ENCODE measurements at places on chromosomes 6 and 20. TPM values are rescaled to one million over a fixed set of nuclear protein-coding genes. Genes with fewer than 3 reads are reported as not detected.

DNA sequence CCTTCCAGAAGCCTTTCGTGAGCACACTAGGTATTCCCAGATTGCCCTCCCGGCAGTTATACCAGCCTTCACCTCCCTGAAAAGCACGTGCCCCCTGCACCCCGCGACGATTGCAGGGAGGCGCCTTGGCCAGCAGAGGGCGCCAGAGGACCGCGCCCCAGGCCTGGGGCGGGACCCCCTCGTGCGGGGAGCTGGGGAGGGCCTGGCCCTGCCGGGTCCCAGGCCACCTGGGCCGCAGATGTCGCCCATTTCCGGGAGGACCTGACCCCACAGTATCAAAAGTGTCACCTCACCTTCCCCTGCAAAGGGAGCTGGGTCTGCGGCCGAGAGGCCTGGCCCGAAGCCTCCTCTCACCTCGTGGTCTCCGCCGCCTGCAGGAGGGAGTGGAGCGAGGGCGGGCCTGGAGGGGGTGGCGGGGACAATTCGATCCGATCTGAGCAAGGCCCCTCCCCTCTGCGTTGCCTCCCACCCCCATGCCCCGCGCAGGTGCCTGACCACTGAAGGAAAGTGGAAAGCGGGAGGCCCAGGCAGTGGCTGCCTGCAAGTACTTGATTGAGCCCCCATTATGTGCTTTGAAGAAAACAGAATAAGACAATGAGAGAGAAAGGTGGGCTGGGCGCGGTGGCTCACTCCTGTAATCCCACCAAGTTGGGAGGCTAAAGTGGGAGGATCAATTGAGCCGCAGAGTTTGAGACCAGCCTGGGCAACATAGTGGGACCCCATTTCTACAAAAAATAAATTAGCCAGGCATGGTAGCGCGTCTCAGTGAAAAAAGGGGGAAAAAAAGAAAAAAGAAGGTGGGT, 3.5 kb upstream of the SNAI1 start:
- DNase-seq: peak; percentile 97

GRCh38 chr20:33796907-33797544, 14.1 kb upstream of the CHMP4B start:
- no peak for DNase-seq

- no peak for DNase-seq
These were observed 421.1 kb downstream of the CD109 start for GRCh38 chr6:74117113-74117512.

GRCh38 chr6:98416027-98416426, 418.3 kb upstream of the POU3F2 start:
- DNase-seq: no peak

DNA sequence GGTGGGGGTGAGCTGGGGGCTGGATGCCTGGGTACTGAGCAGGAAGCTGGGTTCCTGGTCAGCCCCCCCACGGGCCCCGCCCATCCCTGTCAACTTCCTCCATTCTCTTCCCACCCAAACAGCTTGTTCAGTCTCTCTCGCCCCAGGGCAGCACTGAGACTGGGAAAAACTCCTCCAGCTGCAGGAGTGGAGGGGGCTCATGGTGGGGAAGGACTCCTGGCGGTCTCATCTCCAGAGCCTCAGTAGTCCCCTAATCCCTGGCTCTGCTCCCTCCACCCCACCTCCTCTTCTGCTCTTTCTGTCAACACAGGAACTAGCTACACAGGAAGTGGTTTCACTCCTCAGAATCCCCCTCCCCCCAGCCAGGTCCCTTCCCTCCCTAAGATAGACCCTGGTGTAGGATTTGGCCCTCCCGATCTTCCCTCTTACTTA, at the start of gene GPSM3:
TSS of gene GPSM3 (minus strand) at position 36 of the 432 bp plus-strand sequence. CDS start 130 bp downstream, outside the sequence.
- DNase-seq: peak; percentile 67

Gene R3HDML
- 0.07 TPM for total RNA-seq

Gene SLC17A2
- total RNA-seq: not detected

- DNase-seq: peak; percentile 47
These were observed 17.1 kb upstream of the BPI start for GRCh38 chr20:38286586-38287531.

DNA sequence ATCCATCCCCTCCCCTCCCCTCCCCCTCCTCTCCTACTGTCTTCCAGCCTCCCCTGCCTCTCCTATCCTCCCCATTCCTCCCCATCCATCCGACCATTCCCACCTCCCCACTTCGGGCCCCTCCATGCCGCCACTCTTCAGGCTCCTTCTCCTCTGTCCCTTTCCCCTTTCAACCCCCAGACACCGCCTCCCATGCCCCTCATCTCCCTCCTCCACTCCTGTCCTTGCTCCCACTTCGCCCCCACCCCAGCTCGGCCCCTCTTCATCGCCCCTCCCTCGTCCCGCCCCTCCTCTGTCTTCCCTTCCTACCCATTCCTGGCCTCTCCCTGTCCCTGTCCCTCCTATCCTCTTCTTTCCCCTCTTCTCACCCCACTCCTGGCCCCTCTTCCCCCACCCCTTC, 554 bp upstream of the CST3 start:
- DNase-seq: no peak

- no peak for DNase-seq
These were observed 341.6 kb upstream of the JAG1 start for GRCh38 chr20:11015440-11015839.

DNA sequence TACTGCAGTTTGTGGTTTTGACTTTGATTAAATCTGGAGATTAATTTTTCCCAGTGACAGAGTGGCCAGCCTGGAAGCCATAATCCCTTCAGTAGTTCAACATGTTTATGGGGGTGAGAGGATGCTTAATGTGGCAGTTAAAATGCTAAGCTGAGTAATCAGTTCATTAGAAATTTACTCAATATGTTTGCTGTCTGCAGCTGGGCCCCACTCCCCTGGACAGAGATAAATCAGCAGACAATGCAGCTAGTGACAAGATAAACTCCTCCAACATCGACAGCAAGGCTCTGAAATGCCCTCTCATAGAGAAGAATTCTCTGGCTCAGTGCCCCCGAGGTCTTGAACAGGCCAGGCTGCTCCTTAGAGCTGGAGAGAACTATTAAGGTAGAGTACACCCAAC, 101.9 kb downstream of the LRFN2 start:
- no peak for DNase-seq
